ENCODE measurements at places on chromosomes 16 and 17. TPM values are rescaled to one million over a fixed set of nuclear protein-coding genes. Genes with fewer than 3 reads are reported as not detected.

The CNTD1 gene
- not detected for total RNA-seq

The CLDN9 gene
- total RNA-seq: not detected

The KRT12 gene
- not detected for total RNA-seq

The STX1B gene
- 0.80 TPM for total RNA-seq

The IGFALS gene
- total RNA-seq: not detected

The ITGB3 gene
- total RNA-seq: 1.7 TPM

The WDR81 gene
- 10.2 TPM for total RNA-seq

The RGS11 gene
- 0.92 TPM for total RNA-seq

The CLEC19A gene
- not detected for total RNA-seq

Measured in esophagus mucosa (tissue), 1 donor.